ENCODE measurements at places on chromosomes 16 and 17.
A peak's percentile ranks its signal among the peaks of the same experiment; 100 is the strongest.

GRCh38 chr16:87918866-87919680, 17.3 kb downstream of the CA5A start:
- no peak for DNase-seq

DNA sequence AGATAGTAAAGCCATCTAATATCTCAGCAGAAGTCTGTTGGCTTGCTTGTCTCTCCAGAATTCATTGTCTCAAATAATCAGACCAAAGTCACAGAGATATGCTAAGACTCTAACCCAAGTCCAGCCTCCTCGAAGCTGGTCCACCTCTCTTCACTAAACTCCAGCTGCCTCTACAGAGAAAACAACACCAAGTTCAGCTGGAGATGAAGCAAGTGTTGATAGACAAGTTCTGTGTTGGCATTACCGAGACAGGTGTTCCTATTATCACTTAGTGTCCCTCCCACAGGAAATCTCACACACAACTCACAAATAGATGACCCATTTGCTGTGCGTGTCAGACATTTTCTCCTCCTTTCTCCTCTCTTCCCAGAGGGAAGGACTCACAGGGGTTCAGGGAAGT, 164.4 kb upstream of the ANKFN1 start:
- DNase-seq = no peak

DNA sequence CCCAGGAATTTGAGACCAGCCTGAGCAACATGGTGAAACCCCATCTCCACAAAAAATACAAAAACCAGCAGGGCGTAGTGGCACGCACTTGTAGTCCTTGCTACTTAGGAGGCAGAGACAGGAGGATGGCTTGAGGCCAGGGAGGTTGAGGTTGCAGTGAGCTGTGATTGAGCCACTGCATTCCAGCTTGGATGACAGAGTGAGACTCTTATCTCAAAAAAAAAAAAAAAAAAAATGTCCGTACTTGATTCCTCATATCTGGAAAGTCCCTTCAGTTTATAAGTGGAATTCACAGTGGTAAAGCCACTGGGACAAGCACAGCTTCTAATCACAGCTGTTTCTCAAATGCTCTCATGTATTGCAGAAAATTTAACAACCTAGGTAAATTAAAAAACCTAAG, 78.6 kb upstream of the CREBBP start:
- DNase-seq = no peak

GRCh38 chr17:65730711-65731169, 169.3 kb upstream of the AXIN2 start:
- DNase-seq = no peak

- peak; percentile 17 for DNase-seq
These were observed 591 bp downstream of the PSMD7 start for GRCh38 chr16:74297145-74297665.

GRCh38 chr16:84859681-84860080, 39.9 kb downstream of the CRISPLD2 start:
- DNase-seq = no peak

- DNase-seq = no peak
These were observed 31.3 kb downstream of the DCUN1D3 start for GRCh38 chr16:20868890-20869289.

DNA sequence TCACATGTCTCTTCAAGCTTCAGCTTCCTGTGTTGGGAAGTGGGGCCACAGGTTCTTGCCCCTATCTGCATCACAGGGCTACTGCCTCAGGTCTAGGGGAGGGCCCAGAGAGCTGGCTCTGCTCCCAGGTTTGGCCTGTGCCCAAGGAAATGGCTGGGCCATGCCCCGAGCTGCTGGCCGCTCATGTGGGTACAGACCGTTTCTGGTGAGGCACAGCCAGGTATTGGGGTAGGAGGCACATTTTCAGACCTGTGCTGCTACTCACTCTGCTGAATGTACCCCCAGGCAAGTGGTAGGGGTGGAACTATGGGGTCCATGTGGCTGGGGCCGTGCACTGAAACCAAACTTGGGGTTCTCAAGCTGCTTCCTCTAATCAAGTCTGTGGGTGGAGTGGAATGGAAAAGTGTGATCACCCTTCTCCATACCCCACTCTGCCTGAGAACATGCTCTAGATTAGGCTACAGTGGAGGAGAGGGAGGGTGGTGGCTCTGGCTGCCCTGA, 4.6 kb downstream of the GAS2L2 start:
- DNase-seq = no peak

- DNase-seq = no peak
These were observed 22.0 kb upstream of the FLCN start for GRCh38 chr17:17258998-17259397.

DNA sequence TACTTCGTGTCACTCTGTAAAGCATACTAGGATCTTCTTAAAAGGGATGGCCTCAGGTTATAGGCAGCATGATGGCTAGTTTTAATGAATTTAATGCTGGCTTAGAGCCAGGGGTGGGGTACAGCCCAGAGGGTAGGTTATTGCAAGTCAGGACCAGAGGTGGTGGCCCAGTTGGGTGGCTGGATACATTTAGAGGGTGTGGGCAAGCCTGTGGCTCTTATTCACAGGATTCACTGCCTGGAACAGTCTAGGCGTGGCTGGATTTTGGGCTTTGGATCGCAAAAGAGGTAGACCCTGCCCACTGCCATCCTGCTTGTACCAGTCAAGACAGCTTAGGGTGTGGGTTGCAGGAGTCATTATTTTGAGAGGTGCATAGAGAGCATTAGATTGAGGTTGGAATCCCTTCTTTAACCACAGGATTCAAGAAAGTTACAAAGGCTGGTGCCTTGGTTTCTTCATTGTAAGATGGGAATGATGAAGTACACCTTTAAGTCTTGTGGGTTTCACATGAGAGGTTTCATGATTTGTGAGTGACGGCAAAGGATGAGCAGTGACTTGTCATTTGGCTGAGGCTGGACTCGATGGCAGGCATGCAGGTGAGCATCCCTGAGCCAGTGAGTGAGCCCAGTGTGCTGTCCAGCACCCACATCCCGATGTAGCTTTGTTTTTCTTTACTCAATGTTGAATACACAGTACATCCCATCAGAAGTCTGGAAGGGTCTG, 85.2 kb downstream of the KSR1 start:
- no peak for DNase-seq

DNA sequence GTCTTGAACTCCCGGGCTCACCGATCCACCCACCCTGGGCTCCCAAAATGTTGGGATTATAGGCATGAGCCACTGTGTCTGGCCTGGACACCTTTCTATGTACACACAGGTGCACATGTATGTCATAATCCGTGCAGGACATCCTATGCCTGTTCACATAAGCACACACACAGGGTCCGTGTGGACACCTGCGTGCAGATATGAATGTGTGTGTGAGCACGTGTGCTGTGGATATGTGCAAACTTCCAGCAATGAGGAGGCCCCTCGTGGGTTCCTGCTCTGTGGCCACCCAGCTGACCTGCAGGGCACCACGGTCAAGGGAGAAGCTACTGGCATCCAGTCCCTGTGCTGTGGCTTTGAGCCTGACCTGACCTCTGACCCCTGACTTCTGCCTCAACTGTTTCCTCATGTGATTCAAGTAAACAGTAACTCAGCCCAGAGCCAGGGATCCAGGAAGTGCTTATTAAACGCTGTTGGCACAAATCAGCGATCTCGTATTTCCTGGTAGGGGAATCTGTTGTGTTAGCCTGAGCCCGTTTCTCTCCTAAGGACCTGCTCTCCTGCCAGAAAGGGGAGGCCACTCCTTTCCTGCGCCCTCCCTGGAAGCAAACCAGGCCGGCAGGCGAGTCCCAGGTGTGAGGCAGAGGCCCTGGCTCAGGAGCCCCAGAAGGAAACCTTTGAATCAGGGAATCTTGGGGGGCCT, 6.5 kb downstream of the CPNE7 start:
- DNase-seq = no peak

GRCh38 chr16:47424846-47425245, 36.0 kb downstream of the ITFG1 start:
- no peak for DNase-seq

- peak; percentile 71 for DNase-seq
These were observed 32.3 kb downstream of the GRB7 start for GRCh38 chr17:39769974-39770587.

DNA sequence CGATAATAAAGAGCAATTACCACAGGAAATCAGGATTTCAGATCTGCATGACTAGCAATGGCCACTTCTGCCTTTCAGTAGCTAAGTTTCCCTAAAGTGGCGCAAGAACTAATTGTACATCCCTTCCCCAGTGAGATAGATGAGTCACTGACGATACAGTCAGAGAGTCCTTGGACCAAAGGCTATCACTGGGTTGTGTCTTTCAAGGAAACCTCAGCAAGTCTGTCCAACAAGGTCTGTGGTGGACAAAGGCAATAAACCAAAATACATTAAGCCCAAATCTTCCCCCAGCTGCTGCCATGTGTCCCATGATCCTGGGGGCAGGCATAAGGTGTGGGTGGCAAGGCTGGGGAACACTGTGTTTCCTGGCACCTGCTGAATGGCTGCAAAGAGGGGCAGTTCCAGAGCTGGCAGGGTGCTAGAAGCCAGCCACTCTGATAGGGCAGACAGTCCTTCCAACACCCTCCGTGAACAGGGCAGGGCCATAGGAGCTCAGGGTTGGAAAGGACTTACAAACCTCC, 20.5 kb upstream of the MTMR4 start:
- DNase-seq = no peak

DNA sequence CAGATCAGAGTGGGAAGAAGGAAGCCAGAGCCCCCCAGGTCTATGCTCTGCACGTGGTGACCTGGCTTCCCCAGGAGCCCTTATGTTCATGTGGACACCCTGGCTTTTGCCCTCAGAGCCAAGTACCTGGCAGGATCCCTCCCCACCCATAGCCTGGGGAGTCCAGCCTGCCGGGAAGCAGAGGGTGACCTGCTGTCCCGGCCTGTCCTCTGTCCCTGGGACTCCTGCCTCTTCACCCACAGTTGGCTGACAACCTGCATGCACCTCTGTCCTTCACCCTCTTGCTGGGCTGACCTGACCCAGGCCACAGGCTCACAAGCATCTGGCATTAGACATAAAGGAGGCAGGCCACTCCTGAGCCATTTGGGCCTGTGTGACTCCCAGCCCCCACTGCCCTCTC, 60.2 kb downstream of the SMPD3 start:
- DNase-seq = no peak

- no peak for DNase-seq
These were observed 26.9 kb downstream of the USP43 start for GRCh38 chr17:9672266-9672665.

All from stimulated activated CD4-positive, alpha-beta T cell treated with anti-CD3 and anti-CD28 coated beads, Interleukin-15, amount 100 ng/mL, for 48 hours (primary cell).